ENCODE measurements at places on chromosomes 6 and 20. TPM values are rescaled to one million over a fixed set of nuclear protein-coding genes. Genes with fewer than 3 reads are reported as not detected.

Gene DUSP15
- 6.0 TPM for total RNA-seq

DNA sequence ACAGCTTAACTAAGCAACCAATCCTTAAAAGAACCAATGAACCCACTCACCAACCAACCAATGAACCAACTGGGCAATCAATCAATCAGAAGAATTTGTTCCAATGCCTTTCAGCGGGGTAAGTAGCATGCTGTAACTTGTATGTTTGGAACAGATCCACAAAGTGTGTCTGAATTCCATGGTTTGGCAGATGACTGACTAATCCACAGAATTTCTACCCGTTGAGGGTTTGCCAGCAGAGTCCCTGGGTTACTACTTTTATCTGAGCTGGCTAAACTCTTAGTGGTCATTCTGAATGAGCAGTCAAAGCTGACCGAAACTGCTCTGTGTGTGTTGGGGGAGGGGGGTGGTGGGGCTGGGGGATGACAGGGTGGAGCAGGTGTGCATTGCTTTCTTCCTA is 125.0 kb upstream of the JAG1 start:
- no peak for DNase-seq

- no peak for DNase-seq
Observed at GRCh38 chr20:48891235-48892048, 30.1 kb upstream of the ARFGEF2 start.

DNA sequence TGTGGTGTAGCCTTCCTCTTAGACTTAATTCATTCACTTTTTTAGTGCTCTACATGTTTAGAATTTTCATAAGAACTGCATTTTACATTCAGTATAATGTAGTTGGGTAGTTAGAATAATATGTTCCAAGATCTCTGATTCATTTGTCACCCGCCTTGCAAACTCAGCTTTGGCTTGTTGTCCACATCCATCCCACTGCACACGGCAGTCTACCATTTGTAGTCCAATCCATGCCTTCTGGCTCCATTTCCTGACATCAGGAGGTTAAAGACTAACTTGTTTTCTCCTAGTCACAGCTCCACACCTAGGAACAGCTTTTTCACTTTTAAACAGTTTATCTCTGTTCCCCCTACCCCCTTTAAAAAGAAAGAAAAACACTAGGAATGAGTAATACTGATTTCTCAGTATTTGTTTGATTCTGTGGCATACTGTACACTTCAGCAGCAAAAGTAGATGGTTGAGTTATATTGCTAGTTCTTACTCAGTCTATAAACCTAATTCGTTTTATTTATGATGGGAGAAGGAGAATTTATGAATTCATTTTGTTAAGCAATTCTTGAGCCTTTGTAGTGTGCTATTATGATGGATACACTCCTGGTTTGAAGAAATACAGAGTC is 180.9 kb downstream of the ARID1B start:
- DNase-seq = no peak

- peak; percentile 78 for DNase-seq
Observed at GRCh38 chr6:73079611-73079955, 145.7 kb downstream of the KHDC1L start.
